ENCODE measurements at places on chromosomes 2 and 18. TPM values are rescaled to one million over a fixed set of nuclear protein-coding genes. Genes with fewer than 3 reads are reported as not detected.

CCDC74B gene
- 31.2 TPM for total RNA-seq

CRYGC gene
- 1.3 TPM for total RNA-seq

DSG4 gene
- total RNA-seq = 0.05 TPM

LRRTM4 gene
- total RNA-seq = 6.2 TPM

PPP1R1C gene
- 9.1 TPM for total RNA-seq

GALM gene
- 5.6 TPM for total RNA-seq

NOSTRIN gene
- 56.1 TPM for total RNA-seq

ZRANB3 gene
- 5.1 TPM for total RNA-seq

VWC2L gene
- not detected for total RNA-seq

TXNDC2 gene
- total RNA-seq = not detected

PDE11A gene
- 14.9 TPM for total RNA-seq

TRIM43 gene
- not detected for total RNA-seq

TLX2 gene
- not detected for total RNA-seq

SAG gene
- not detected for total RNA-seq

ANKRD30BL gene
- total RNA-seq = not detected

SCYGR4 gene
- not detected for total RNA-seq

NYAP2 gene
- 0.14 TPM for total RNA-seq

RAB1A gene
- total RNA-seq = 67.6 TPM

IL1RL2 gene
- total RNA-seq = 1.4 TPM

CRIM1 gene
- total RNA-seq = 55.2 TPM

LDLRAD4 gene
- 107 TPM for total RNA-seq

MAP3K20 gene
- total RNA-seq = 28.9 TPM

TWIST2 gene
- total RNA-seq = 23.5 TPM

CACNB4 gene
- 15.4 TPM for total RNA-seq

ZNF521 gene
- total RNA-seq = 12.7 TPM

TNFRSF11A gene
- total RNA-seq = 10.2 TPM

PRKCE gene
- 7.2 TPM for total RNA-seq

RESP18 gene
- total RNA-seq = not detected

NEU4 gene
- total RNA-seq = 0.62 TPM

SMAD4 gene
- total RNA-seq = 214 TPM

TACR1 gene
- 4.2 TPM for total RNA-seq

LIMS3 gene
- total RNA-seq = 6.6 TPM

Data from prostate gland (tissue), 2 donors.